ENCODE measurements at places on chromosomes 13 and 19.
A peak's percentile ranks its signal among the peaks of the same experiment; 100 is the strongest.

DNA sequence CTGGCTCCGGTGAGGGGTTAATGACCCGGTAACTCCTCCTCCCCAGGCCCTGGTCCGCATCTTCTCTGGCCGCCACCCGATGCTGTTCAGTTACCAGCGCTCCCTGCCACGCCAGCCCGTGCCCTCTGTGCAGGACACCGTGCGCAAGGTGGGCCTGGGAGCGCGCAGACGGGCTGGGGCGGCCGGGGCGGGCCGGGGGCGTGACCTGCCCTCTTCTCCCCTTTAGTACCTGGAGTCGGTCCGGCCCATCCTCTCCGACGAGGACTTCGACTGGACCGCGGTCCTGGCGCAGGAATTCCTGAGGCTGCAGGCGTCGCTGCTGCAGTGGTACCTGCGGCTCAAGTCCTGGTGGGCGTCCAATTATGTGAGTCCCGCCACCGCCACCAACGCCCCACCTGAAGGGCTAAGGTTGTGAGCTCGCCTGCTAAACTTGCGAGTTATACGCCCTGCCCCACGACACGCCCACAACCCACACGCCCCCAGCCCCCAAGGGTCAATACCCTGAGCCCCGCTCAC is 10.4 kb downstream of the CPT1C start:
- DNase-seq: no peak

- peak; percentile 9 for DNase-seq
Observed at GRCh38 chr13:39273953-39274738, 235.9 kb downstream of the NHLRC3 start.

DNA sequence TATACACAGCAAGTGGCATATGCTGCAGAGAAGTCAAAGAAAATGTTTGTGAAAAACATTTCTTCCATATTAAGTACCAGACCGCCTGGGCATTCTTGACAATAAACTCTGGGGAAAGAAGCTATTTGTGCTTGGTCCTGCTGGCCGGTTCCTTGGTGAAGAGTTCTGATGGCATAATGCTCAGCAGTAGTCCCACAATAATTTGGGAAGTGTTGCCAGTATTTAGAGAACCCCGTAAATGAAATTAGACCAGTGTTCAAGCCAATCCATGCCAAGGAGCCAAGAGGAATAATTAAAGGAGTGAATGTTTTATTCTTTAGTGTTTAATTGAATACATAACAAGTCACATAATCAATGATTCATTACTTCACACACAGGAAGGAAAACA is 6.3 kb downstream of the KCTD12 start:
- DNase-seq: no peak

- DNase-seq: no peak
Observed at GRCh38 chr19:6227156-6227935, 52.4 kb downstream of the MLLT1 start.

- no peak for DNase-seq
Observed at GRCh38 chr13:113033054-113033850, 64.2 kb downstream of the MCF2L start.

DNA sequence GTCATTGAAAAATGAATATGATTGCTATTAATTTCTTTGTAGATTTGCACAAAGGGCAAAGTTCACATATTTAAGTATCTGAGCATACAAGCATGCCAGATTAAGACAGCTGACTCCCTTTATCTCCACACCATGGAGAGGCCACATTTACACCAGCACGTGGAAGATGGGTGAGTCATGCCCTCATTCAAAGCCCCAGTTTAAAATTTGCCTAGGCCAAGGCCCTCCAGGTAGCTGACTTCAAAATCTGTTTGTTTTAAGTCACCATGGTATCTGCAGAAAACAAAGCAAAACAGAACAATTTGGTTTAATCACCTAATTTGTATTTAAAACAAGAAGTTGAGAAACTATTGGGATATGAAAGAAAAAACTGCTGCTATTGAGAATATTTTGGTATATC is 109.2 kb downstream of the ESD start:
- no peak for DNase-seq

- no peak for DNase-seq
Observed at GRCh38 chr13:106132216-106132615, 403.2 kb downstream of the EFNB2 start.

DNA sequence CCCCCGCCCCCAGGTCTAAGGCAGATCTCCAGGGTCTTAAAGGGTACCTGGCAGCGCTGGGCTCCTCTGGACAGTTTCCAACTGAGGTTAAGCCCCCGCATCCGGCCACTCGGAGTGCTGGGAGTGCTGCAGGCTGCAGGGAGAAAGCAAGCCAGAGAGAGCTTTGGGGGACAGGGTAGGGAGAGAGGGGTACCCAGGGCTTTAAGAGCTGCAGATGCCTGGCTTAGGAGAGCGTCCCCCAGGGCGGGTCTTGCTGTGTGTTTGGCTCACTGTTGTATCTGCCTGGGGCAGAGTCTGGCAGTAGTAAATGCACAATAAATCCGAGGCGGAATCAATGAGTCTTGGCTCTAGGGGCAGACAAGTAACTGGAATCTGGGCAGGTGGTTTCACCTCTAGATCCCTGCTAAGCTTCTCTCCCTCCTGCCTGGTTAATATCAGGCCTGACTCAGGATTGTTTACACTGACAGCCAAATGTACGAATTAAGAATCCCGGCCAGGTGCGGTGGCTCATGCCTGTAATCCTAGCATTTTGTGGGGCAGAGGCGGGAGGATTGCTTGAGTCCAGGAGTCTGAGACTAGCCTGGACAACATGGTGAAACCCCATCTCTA is 798 bp upstream of the COX6B2 start:
- no peak for DNase-seq

GRCh38 chr19:14406645-14407401 is 12.3 kb downstream of the DDX39A start:
- DNase-seq: no peak

DNA sequence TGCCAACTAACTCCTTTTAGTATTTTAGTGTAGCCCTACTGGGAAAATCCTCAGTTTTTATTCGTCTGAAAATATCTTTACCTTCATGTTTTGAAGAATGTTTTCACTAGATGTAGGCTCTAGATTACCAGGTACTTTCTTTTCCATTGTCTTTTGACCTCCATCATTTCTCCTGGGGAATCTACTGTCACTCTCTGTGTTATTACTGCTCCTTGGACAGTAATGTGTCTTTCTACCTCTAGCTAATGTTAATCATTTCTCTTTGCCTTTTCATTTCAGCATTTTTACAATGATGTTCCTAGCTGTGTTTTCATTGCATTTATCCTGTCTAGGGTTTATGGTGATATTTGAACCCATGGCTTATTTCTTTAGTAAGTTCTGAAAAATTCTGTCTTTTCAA is 61.9 kb downstream of the SPACA7 start:
- no peak for DNase-seq

DNA sequence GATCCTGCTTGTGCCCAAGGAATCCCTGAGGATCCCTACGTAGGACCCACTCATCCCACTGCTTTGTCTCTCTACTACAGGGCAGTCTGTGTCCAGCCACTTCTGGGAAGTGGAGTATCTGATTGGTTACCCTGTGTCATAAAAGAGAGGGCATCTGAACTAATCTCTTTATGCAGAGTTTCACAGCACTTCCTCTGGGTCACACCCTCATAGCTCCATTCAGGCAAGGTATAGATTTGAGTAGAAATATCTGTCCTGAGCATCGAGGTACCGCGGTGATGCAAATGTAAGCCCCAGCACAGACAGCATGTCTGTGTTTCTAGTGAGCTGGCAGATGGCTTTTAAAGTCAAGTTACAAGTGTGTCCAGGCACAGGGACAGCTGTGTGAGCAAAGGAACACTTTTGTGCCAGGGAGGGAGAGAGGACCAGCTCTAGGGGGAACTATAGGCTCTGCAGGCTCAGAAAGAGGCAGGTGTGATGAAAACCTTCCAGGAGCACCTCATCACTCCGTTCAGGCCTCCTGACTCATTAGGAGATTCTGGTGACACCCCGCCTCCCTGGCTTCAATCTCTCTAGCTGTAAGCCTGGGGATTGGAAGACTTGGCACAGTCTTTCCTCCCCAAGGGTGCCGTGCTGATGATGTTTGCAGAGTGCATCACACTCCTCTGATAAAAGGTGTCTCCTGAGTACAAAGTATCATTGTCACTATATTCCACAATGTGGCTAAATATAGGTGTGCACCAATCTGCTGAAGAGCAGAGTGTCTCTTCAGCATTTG is 84.3 kb upstream of the UBL3 start:
- DNase-seq: no peak

DNA sequence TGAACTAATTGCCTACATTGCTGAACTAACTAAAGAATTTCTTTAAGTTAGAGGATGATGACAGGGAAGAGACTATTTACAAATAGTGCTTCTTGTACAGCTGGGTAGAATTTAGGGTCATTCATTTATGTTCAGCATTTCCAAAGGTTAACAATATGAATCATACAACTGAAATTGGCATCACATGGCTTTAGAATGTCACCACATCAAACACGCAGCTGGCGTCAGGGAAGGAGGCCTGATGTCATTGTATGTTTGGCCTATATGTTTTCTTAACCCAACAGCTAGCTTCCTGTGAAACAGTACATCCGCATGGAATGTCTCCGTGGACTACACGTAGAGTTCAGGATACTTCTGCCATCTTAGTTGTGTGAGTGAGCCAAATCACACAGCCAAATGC is 99.0 kb upstream of the TNFSF11 start:
- DNase-seq: no peak

DNA sequence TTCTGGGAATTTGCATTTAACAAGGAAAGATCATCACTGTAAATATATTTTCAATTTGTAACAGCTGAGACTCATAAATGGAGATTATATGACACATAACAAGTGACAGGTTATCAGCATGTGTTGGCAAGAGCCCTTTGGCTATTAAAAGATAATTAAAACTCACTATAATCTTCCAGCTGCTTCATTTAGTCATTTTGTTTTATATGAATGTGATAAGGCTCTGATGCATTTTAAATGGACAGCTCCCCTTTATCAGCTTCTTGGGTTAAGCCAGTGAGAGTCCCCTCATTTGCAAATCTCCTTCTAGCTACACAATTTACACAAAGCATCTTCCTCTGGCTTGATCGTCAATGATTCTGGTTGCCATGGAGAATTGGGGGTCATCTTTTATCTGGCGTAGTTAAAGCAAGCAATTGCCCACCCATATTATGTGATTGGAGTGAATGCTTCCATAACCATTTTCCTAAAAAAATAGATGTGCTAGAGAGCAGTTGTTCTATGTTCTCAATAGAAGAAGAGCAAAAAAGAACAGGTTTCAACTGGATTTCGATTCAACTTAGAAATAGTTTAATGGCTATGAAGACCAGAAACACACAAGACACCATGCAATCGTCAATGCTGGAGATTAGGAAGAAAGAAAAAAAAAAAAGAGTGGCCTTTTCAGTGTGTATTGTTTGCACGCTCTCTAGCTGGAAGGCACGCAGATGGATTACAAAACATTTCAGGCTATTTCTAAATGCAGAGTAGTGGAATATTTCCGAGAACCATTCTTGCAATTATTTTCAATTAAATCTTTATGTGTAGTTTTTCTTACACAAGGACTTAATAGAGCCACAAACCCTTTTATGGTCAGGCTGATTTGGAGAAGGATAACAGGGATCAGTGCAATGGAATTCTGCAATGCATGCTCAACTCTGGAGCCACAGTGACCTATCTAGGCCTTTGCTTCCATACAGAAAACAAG is 27.4 kb downstream of the STARD13 start:
- DNase-seq: no peak

DNA sequence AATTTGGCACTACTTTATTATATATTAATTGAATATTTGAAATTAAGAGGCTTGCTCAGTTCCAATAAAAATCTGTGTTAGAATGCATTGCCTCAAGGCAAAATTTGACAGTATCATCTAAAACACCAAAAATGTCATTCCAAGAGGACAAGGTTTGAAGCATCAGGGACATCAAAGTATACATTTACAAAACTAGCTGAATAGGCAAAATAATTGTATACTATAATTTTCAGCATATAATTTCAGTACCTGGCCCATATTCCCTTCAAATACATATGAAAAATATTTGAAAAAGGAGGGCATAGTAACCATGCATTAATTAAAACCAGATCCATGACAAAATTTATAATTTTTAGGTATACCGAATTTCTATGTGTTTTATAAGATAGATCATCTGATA is 963.8 kb downstream of the PCDH9 start:
- no peak for DNase-seq

DNA sequence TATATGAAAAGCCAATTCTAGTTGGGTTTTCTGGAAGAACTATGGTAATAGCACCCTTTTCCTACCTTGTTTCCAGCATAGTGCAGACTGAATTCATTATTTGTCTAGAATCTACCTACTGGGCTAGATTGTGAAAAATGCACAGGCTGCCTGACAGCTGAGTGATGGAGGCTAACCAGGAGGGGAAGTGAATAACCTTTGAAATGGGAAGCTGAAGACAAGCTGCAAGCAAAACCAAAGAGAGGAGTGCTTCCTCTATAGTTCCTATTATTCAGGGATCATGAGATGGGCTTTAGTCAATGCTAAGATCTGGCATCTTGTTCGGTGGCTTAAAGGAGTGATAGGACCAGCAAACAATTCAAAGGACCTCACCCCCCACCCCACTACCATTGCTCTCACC is 26.9 kb downstream of the MZT1 start:
- no peak for DNase-seq

- no peak for DNase-seq
Observed at GRCh38 chr13:114130131-114130836, 2.1 kb downstream of the RASA3 start.

GRCh38 chr19:16027528-16027927 is 48.8 kb upstream of the TPM4 start:
- DNase-seq: no peak

DNA sequence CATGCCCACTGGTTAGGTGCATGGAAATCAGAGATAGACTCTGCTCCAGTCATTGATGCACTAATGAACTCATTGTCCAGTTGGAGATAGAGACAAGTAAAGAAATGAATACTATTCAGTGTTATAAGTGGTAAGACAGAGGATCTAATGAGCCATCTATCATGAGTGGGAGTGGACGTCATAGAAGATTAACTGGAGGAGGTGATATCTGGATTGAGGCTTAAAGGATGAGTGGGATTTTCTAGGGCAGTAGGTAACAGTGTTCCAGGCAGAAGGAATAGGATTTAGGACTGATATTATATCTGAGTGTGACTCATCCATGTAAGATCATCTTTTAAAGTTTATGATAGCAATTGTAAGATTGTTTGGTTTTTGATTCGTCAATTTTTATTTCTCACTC is 152.2 kb upstream of the CSNK1A1L start:
- no peak for DNase-seq

DNA sequence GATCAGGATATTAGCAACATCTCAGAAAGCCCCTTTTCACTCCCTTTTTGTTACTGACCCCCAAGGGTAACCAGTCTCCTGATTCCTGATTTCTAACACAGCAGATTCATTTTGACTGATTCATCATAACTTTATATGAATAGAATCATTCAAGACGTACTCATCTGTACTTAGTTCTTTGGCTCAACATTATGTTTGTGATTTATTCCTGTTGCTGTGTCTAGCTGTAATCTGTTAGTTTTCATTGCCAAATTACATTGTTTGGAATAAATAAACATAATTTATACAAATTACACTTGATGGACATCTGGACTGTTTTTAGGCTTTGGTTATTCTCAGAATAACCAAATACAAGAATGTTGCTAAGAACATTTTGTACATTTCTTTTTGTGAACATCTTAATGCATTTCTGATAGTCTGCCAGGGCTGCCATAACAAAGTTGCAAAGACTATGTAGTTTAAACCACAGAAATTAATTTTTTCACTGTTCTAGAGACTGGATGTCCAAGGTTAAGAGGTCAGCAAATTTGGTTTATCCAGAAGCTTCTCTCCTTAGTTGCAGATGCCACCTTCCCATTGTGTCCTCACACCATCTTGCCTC is 62.8 kb upstream of the EDNRB start:
- no peak for DNase-seq

- no peak for DNase-seq
Observed at GRCh38 chr19:48830088-48830487, 6.2 kb downstream of the HSD17B14 start.
